NCI-H748 treated with DMSO at 0.1 percent for 48 hours (cell line): ENCODE measurements at places on chromosomes 12 and 14.

DNA sequence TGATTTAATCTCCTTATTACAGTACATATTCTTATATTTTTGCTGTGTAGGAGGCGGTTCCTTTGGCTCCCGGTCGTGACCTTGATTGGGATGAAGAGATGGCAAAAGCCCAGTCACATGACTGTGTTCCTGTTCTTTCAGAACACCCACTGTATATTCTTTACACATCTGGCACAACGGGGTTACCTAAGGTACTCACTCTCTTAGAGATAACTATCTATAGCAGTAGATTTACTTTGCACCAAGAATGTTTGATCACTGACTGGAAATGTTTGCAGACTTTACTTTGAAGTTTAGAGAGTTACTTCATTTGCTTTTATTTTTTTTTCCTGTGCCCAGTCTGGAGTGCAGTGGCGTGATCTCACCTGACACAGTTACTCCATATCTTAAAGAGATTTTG is 65.2 kb downstream of the ACSS3 start:
- DNase-seq, result no peak

DNA sequence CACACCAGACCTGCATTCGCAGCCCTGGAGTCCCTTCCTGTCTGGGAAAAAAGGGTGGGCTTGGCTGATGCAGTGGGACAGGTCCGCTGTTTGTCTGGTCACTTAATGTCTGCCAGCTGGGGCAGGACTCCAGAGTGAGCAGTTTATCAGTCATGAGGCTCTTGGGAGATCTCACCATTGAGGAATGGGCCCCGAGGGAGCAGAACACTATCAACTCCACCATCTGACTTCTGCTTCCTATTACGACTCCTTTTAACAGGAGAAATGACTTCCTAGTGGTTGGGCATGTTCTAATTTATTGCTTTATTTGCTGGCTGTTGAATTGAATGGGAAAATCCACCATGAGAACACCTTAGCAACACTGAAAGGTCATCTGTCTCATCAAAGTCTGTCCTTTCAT is 182.5 kb upstream of the RASSF8 start:
- DNase-seq, result no peak

DNA sequence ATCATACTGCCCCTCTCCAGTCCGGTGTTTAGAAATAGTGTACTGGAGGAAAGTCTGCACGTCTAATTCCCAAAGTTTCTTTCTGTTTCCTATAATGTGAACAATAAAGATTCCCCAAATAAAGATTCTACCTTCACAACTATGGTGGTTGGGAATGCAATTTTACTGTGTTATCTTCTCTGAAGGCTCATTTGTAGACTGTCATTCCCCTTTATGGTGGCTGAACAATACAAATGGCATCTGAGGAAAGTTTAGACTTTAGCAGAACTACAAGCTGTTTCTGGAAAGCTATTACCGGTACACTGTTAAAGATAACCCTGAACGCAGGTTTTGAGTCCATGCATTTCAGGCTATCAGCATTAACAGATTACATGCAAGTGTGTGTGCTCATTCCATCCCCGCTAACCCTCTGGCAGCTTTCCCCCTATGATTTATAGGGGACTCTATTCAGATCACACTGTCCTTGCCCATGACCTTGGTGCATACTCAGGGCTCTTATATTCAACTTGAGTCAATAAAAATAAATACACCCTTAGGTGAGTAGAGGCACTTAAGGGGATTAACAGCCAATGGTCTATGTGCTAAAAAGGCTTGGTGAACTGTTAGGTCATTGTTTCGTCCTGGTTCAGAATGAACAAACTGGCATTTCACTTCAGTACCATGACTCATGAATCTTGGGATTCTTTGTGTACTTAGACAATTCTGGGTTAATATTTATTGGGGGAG is 60.7 kb upstream of the PYGL start:
- DNase-seq, result no peak

DNA sequence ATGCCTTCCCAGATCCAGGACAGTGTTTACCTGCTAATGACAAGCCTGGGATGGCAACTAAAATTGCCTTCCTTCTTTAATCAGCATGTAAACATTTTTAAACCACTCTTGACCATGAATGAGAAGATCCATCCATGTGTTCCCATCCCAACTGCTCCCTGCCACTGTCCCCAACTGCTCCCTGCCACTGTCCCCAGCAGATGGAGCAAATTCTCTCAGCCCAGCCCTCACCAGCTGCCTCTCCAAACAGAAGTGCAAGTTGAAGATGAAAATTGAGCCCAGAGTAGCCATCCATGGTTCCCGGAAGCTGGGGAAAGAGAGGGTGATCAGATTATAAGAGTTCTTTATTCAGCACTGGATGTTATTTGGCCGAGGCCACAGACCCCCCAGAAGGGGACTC is 133.1 kb downstream of the SLC15A4 start:
- no peak for DNase-seq

GRCh38 chr14:89265234-89265633 is 151.8 kb downstream of the FOXN3 start:
- no peak for DNase-seq

DNA sequence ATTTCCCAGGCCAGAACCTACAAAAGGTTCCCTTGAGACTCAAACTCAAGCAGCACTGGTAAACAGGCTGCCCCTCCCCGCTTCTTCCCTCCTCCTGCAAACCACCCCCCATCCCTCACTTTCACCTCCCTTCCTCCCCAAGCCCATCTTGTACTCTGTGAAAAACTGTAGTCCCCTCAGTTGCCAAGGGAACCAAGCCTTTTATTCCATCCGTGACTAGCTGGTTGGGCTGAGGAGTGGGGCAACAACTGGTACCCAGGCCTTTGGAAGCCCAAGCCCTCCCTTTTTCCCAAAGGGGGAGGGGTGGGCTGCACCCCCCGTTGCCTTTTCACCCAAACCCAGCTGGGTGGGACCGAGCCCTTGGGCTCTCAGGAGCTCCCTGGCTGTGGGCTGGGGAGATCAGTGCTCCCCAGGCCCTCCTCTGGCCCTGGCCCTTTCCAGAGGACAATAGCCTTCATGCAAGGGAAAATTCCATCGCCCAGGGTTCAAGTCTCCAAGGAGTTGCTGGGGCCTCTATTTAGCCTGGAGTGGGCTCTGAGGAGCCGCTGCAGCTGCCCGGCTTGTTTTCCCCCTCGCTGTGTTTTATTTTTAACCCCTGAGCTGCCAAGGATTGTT is 61.9 kb downstream of the ZFP36L1 start:
- DNase-seq, result no peak

DNA sequence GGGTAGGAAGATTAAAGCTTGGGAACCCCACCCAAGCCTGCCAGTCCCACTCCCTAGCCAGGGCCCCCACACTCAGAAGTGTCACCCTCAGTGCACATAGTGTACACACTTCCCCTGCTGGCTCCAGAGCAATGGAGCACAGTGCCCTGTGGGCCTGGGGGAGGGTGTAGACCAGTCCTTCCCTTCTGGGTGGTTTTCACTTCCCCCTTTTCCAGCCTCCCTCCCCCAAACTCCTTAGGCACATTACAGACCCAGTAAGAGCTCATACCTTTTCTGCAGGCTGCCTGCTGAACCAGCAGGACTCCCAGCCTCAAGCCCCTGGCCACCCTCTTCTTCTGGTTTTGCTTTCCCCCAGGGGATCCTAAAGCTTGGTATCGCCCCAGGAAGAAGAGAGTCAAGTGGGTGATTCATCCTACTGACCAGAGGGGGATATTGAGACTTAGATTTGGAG is at the start of gene ZNF385A:
ZNF385A (minus strand) TSS at position 143 of the 451 bp plus-strand sequence. CDS start 219 bp downstream, outside the sequence.
- no peak for DNase-seq

GRCh38 chr14:34003691-34004090 is 52.8 kb upstream of the EGLN3 start:
- no peak for DNase-seq

GRCh38 chr14:35594616-35595015 is 60.7 kb downstream of the INSM2 start:
- no peak for DNase-seq
